Hypothalamus (tissue), 51 donors: ENCODE measurements at places on chromosomes 3 and 15.

- no peak for DNase-seq
Observed at GRCh38 chr3:113574213-113574612, 41.9 kb downstream of the SIDT1 start.

DNA sequence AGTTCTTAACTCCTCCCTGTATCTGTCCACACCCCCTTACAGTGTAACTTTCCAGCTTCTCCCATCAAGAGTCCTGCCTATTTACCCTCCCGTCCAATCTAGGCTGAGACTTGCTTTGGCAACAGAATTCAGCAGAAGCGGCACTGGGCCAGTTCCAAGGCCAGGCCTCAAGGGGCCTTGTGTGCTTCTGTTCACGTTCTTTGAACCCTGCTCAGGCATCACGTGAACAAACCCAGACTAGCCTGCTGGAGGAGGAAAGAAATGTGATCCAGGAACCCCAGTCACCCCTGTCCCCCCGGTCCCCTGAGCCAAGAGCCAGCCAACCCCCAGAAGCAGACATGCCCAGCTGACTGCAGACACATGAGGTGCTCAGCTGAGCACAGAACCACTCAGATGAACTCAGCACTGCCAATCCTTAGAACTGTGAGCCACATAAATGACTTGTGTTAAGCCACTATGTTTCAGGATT is 76.1 kb upstream of the DCLK3 start:
- DNase-seq: no peak

- DNase-seq: no peak
Observed at GRCh38 chr3:4712109-4712508, 219.0 kb downstream of the ITPR1 start.

- no peak for DNase-seq
Observed at GRCh38 chr3:108183971-108184370, 38.3 kb downstream of the IFT57 start.

- DNase-seq: no peak
Observed at GRCh38 chr3:173891272-173892100, 493.9 kb downstream of the NLGN1 start.
